ENCODE measurements at places on chromosomes 5 and 9. TPM values are rescaled to one million over a fixed set of nuclear protein-coding genes. Genes with fewer than 3 reads are reported as not detected.

GRCh38 chr5:113336975-113337374 lies 97.8 kb downstream of the TSSK1B start:
- no peak overlapping the region for H3K4me3 ChIP-seq
- H3K27ac ChIP-seq = no peak overlapping the region
- DNase-seq = peak; percentile 36

GRCh38 chr9:86856259-86856658 lies 91.0 kb downstream of the GAS1 start:
- no peak overlapping the region for H3K4me3 ChIP-seq
- DNase-seq = no peak
- H3K36me3 ChIP-seq = no peaks in the 10 kb centered on the region
- H3K4me1 ChIP-seq = no peaks in the 10 kb centered on the region

GRCh38 chr9:20240498-20240897 lies 381.8 kb downstream of the MLLT3 start:
- no peak overlapping the region for H3K4me3 ChIP-seq
- DNase-seq = no peak
- H3K27ac ChIP-seq = no peak overlapping the region

DNA sequence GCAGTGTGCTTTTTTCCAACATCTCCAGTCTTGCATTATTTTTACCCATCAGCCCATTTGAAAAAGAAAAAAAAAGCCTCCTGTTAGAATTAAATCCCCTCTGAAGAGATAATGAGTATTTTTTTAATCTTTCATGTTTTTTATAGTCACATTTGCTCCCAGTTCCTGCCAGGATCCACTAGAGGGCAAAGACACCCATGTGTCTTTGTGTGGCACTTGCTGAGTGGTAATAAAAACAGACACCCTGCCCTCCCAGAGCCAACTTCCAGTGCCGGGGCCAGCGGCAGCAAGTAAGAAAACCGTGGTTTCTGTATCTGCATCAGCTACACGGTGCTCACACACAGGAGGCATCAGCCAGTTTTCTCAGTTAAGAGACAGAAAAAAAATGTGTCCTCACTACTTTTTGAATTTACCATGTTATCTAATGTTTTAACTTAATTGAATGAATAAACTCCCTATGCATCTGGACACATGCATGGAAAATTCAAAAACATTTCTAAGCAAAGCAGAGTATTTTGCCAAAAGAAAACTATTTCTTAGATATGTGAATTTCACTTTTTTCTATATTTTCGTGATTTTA lies 70.2 kb upstream of the PLEKHG4B start:
- no peak overlapping the region for H3K27ac ChIP-seq
- no peak for DNase-seq
- H3K4me1 ChIP-seq = no peaks in the 10 kb centered on the region
- no peak overlapping the region for H3K4me3 ChIP-seq

GRCh38 chr5:115428676-115429075 lies 115.9 kb downstream of the FEM1C start:
- H3K4me3 ChIP-seq = no peak overlapping the region
- no peaks in the 10 kb centered on the region for H3K4me1 ChIP-seq
- no peak overlapping the region for H3K27ac ChIP-seq
- H3K36me3 ChIP-seq = no peaks in the 10 kb centered on the region
- DNase-seq = no peak

DNA sequence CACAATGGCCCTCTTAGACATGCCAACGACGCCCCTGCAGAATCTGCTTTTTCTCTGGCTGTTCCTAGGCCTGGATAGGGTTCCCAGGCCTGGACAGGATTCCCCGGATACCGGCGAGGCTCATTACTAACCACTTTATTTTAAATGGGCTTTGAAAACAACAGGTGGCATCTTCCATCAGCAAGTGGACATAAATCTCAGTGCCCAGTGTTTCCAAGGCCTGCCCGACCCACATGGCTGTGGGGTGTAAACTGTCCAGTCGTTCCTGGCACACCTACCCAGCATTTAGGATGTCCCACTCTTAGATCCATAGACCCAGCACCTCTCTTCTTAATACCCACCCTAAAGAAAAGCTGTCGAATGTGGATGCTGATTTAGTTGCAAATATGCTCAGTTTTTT lies 896 bp downstream of the CMBL start:
- H3K4me1 ChIP-seq = no peaks in the 10 kb centered on the region
- peak overlapping the region; percentile 70 for H3K4me3 ChIP-seq
- H3K27ac ChIP-seq = no peak overlapping the region
- DNase-seq = no peak
- no peaks in the 10 kb centered on the region for H3K27me3 ChIP-seq
- H3K36me3 ChIP-seq = no peaks in the 10 kb centered on the region

DNA sequence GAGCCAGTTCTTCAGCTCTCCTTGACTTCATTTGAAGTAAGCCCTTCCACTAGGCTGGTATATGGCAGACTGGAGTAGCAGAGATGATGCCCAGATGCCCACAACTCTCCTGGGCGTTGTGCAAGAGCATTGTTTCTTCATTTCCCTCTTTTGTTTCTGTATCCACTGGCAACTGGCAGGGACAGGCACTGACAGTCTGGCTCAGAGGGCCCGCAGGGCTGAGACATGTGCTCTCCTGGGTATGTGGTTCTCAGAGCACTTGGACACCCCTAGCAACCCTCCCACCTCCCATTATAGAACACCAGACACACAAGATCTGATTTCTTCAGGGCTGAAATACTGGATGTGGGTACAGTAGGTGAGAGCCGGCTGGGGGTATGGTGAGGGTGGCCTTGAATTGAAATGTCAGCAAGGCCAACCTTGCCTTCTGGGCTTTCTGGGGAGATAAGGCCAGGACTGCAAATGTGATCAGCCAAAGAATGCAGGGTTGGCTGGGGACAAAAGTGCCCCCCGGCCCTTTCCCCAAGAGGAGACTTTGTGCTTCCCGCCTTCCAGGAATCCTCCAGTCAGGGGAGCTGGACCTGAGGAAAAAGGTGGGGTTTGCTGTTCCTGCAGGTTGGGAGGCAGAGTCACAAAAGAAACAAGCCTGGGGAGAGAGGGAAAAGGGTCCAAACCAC lies 28.6 kb upstream of the CTNNA1 start:
- H3K4me1 ChIP-seq = peaks cover 2% of the 10 kb centered on the region
- H3K27me3 ChIP-seq = no peaks in the 10 kb centered on the region
- no peak overlapping the region for H3K27ac ChIP-seq
- no peaks in the 10 kb centered on the region for H3K36me3 ChIP-seq
- no peak overlapping the region for H3K4me3 ChIP-seq
- no peak for DNase-seq

GRCh38 chr9:92714787-92715487 lies 45.0 kb upstream of the IPPK start:
- H3K4me3 ChIP-seq = no peak overlapping the region
- peak overlapping the region; percentile 55 for H3K27ac ChIP-seq
- peaks cover 15% of the 10 kb centered on the region for H3K4me1 ChIP-seq
- no peaks in the 10 kb centered on the region for H3K36me3 ChIP-seq

DNA sequence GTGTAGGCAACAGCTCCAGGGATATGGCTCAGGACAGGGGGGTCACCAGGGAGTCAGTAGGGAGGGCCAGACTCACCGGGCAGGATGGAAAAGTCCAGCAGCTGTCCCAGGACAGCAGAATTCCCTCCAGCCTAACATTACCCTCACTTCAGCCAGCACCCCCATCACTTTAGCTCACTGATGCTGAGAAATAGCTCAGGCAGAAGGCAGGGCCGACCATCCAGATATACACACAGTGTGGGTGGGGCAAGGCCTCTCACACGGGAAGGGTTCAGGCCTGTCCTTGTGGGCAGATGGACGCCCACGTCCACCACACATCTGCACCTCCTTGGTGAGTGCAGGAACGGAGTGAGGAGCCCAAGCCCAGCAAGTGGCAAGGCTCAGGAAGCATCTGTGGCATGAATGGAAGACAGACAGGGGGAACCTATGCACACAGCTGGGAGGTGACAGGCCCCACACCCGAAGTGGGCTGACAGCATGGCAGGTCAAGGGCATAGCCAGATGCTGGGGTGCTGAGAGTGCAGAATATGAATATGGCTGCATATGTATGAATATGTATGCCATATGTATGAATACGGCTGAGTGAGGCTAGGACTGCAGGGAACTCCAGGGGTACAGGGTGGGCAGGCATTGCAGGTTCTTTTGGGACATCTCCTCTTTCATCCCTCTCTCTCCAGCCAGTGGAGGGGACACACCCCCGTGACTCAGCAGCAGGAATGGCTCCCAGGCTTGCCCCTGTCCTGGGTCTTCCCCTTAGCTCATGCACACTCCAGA lies 17.0 kb downstream of the BICD2 start:
- no peaks in the 10 kb centered on the region for H3K27me3 ChIP-seq
- H3K4me3 ChIP-seq = no peak overlapping the region
- peaks cover 33% of the 10 kb centered on the region for H3K4me1 ChIP-seq
- no peak for DNase-seq
- H3K36me3 ChIP-seq = no peaks in the 10 kb centered on the region

GRCh38 chr5:113236536-113237288 lies 198.1 kb downstream of the TSSK1B start:
- no peaks in the 10 kb centered on the region for H3K36me3 ChIP-seq
- no peak for DNase-seq
- H3K4me1 ChIP-seq = no peaks in the 10 kb centered on the region
- H3K4me3 ChIP-seq = no peak overlapping the region

DNA sequence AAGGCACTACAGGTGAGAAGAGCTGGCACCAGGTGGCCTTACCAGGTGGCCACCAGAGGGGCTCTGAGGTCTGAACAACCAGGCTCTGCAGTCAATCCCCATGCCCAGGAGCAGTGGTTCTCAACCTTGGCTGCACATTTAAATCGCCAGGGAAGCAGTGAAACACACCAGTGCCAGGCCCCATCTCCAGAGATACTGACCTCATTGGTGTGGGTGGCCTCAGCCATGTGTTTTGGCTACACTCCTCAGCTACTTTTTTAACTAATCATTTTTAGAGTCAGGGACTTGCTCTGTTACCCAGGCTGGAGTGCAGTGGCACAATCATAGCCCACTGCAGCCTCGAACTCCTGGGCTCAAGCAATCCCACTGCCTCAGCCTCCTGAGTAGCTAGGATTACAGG lies 56.0 kb downstream of the GABBR2 start:
- no peak overlapping the region for H3K27ac ChIP-seq
- no peaks in the 10 kb centered on the region for H3K27me3 ChIP-seq
- H3K4me1 ChIP-seq = no peaks in the 10 kb centered on the region
- no peaks in the 10 kb centered on the region for H3K36me3 ChIP-seq
- no peak overlapping the region for H3K4me3 ChIP-seq

- H3K27me3 ChIP-seq = no peaks in the 10 kb centered on the region
- H3K27ac ChIP-seq = no peak overlapping the region
- no peak overlapping the region for H3K4me3 ChIP-seq
- no peaks in the 10 kb centered on the region for H3K36me3 ChIP-seq
- no peaks in the 10 kb centered on the region for H3K4me1 ChIP-seq
Measured at GRCh38 chr9:26329974-26330373, 562.6 kb downstream of the CAAP1 start.

The SLC24A2 gene
- 1.7 TPM for total RNA-seq

Data from testis (tissue), 5 donors.